Stimulated activated CD8-positive, alpha-beta memory T cell treated with anti-CD3 and anti-CD28 coated beads, Interleukin-4, amount 100 ng/mL, for 1 hour (primary cell): ENCODE measurements at places on chromosomes 3 and 15.

DNA sequence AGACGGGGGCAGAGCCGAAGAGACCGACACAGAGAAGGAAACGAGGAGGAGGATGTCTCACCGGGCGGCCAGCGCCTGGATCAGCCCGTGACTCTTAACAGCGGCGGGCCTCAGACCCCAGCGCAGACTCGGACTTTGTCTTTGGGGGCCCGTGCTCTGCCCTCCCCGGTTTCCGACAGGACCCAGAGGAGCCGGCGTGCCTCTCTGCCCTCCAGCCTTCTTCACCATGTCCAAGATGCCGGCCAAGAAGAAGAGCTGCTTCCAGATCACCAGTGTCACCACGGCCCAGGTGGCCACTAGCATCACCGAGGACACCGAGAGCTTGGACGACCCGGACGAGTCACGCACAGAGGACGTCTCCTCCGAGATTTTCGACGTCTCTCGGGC lies 1.0 kb downstream of the TSC22D2 start:
- DNase-seq: no peak

GRCh38 chr15:76982756-76983155 lies 12.2 kb upstream of the PSTPIP1 start:
- DNase-seq: no peak

GRCh38 chr3:116058844-116059243 lies 386.4 kb downstream of the LSAMP start:
- DNase-seq: no peak

- DNase-seq: no peak
Observed at GRCh38 chr3:147729641-147730040, 320.5 kb downstream of the ZIC1 start.

DNA sequence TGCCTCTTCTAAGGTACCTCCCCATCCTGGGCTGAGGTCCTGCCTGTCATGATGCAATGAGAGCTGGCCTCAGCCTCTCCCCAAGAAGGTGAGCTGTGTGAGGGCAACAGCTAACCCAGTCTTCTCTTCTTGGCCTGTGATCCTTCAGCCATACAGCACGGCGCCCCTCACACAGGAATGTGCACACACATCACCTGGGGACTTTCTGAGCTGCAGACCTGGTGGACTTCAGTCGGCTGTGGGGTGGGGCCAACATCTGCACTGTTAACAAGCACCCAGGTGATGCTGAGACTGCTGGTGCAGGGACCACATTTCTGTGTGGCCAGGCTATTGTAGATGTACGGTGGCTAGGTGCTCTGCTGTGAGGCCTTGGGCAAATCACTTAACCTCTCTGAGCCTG lies 14.5 kb downstream of the HCN4 start:
- DNase-seq: no peak

- no peak for DNase-seq
Observed at GRCh38 chr3:62562017-62562416, 188.7 kb upstream of the FEZF2 start.

DNA sequence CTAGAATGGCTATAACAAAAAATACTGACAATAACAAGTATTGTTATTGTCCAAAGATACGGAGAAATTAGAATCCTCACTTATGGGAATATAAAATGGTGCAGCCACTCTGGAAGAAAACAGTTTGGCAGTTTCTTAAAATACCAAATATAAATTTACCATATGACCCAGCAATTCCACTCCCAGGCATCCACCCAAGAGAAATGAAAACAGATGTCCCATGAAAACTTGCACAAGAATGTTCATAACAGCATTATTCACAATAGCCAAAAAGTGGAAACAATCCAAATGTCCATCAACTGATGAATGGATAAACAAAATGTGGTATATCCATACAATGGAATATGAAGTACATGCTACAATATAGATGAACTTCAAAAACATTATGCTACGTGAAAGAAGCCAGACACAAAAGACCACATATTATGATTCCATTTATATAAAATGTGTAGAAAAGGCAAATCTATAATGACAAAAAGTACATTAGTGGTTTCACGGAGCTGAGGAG lies 9.4 kb downstream of the AAGAB start:
- DNase-seq: no peak

DNA sequence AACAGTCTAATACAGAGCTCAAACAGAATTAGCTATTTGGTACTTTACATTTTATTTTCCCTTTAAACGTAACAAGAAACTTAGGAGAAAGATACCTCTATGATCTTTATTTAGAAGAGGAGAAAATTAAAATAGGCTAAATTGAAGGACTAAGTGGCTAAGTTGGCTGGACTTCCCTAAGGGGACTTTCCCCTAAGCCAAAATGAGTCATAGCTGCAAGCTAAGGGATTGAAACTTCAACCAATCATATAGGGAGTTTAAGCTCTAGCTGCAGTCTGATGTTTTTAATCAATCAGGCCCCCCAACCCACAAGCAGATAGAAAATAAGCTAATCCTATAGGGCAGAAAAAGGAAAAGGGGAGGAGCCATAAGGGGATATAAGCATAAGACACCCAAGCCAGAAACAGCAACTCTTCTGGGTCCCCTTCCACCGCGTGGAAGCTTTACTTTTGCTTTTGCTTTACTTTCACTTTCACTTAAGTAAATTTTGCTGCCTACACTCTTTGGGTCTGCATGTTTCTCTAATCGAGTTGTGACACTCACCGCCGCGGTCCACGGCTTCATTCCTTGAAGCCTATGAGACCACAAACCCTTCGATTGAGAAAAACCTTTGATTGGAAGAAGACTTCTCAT lies 1108.5 kb upstream of the EPHA6 start:
- no peak for DNase-seq

DNA sequence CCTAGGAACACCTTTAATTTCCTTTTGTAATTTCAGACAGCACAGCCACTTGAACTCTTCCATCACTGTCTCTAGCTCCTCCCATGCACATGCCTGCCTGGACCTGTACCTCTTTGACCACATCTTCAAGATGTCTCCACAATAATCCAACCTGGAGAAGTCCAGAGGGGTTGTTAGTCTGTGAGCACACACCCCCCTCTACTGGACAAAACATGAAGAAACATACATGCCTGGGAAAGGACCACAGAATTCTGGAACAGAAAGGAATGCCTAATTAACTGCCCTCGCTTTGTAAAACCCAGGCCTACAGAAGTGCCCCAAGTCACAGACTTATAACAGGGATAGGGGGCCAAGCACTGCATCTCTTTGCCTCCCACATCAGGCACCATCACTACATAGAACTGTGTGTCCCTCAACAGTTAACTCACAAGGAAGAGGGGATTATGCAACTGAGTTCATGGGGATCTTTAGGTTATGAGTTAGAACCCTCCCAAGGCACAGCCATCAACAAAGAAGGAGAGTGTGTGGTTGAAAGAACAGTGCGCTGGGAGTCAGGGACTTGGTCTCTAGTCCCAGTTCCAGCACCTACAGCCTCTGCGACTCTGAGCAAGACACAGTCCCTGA lies 61.7 kb downstream of the FMN1 start:
- DNase-seq: no peak

DNA sequence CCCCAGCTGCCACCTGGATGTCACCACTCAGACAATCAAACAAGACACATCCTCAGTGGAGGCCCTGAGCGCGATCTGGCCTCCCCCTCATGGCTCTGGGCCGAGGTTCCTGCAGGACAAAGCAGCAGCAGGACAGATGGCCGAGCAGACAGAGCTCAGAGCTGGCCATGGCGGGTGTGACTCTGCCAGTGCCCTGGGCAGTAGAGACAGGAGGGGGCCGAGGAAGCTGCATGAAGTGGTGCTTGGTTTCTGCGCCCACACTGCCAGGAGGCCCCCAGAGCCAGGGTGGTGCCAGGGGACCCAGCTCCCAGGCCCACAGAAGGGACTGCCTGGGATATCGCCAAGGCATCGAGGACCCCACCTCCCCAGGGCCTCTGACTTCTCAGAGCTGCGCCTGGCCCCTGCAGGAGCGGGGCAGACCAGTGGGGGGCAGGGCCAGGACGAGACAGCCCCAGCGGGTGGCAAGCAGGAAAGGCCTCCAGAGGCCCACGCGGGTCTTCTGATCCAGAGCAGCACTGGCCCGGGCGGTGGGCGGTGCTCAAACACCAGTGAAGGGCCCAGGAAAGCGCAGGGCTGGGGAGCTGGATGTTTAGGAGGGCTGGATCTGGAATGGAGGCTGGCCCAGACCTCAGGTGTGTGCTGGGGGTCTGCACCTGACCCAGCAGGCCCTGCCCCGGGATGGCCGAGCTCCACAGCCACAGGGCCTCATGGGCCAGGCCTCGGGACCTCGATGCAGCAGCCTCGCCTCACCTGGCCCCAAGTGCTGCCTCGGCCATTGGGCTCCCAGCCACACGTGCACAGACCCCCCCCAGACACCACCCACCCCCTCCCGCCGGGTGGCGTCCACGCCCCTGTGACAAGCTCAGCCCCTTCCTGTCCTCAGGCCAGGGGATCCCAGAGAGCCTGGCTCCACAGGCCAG lies 76.0 kb downstream of the GOLGA8G start:
- no peak for DNase-seq

- DNase-seq: no peak
Observed at GRCh38 chr3:196810963-196811581, 56.6 kb upstream of the SENP5 start.

- DNase-seq: no peak
Observed at GRCh38 chr15:25727867-25728600, 135.1 kb downstream of the ATP10A start.

DNA sequence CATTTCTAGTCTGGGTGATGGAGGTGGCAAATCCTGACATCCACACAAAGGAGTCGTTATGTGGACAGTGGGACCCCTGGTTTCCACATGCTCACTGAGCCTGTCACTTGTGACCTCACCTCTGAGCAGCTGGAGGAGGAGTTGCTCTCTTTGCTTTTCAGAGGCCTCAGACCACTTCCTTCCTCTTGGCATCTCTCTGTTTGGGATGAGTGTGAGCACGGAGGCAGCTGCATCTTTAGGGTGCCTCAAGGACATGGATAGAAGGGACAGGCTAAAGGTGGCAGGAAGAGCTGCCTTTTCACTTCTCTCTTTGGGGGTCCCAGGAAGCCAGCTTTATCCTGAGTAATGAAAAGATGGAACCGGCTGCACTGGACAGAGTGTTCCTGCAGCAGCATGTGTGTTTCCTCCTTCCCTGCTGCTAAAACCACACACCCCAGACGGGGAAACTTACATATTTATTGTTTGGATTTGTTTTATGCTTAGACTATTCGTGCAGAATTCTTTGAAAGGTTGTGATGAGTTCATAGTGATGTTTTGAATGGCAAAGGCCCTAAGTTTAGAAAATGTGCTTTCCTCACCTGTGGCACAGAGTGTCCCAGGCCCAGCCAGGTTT lies 31.8 kb downstream of the GPR171 start:
- no peak for DNase-seq

DNA sequence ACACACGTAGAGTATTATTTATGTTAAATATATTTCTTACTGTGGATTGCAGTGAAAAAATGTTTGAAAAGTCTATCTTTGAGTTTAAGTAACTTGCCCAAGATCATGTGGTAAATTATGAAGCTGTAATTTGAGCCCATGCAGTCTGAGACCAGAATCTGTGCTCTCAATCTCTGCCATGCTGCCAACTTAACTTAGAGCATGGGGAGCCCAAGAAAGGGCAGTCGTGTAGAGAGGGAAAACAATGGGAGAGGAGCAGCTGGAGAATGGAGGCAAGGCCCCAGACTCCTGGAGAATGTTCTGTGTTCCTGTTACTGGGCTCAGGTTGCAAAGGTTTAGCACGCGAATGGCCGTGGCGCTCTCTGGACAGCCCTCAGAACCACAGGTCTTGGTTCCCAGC lies 311.6 kb upstream of the RASGRP1 start:
- no peak for DNase-seq

- no peak for DNase-seq
Observed at GRCh38 chr3:195582947-195583346, 793 bp downstream of the APOD start.

GRCh38 chr3:31223278-31223677 lies 309.4 kb upstream of the STT3B start:
- DNase-seq: no peak

GRCh38 chr15:29031502-29032228 lies 145.9 kb downstream of the APBA2 start:
- no peak for DNase-seq
